RWPE2 (cell line): ENCODE measurements at places on chromosomes 13 and 19.

- no peak for DNase-seq
- H3K36me3 ChIP-seq = peaks cover 71% of the 10 kb centered on the region
- H3K27ac ChIP-seq = no peak overlapping the region
- H3K27me3 ChIP-seq = no peaks in the 10 kb centered on the region
Observed at GRCh38 chr19:4678881-4679790, 9.0 kb upstream of the MYDGF start.

DNA sequence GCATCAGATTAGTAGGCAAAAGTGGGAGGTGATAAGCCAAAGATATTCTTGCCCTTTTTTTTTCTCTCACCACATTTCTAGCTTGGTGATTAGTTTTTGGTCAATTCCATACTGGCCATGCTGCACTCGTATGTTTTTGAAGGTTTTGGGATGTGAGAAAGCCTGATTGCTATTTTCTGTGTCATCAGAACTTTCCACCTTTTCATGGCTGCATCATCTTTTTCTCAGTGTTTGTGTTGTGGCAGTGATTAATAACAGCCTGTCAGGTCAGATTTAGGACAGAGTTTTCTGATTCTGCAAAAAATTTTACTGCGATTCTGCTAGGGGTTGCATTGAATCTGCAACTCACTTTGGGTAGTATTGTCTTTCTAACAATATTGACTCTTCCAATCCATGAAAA is 32.9 kb downstream of the PSG1 start:
- DNase-seq = no peak
- no peak overlapping the region for H3K4me3 ChIP-seq
- H3K36me3 ChIP-seq = no peaks in the 10 kb centered on the region
- H3K27me3 ChIP-seq = no peaks in the 10 kb centered on the region
- H3K4me1 ChIP-seq = peaks cover 18% of the 10 kb centered on the region

GRCh38 chr19:8610041-8610935 is at the start of gene ADAMTS10:
TSS of gene ADAMTS10 (minus strand) at chr19:8610715. CDS start at chr19:8605710, 5,005 bp downstream.
- peak within 1 kb of the TSS; percentile 27 for H3K4me3 ChIP-seq
- H3K36me3 ChIP-seq = no peaks in the 10 kb centered on the region
- H3K27ac ChIP-seq = no peak within 1 kb of the TSS
- no peak for DNase-seq

- no peak within 1 kb of the TSS for H3K27ac ChIP-seq
- DNase-seq = no peak
- H3K27me3 ChIP-seq = peaks cover 55% of the 10 kb centered on the region
- no peak within 1 kb of the TSS for H3K4me3 ChIP-seq
- H3K36me3 ChIP-seq = no peaks in the 10 kb centered on the region
Observed at GRCh38 chr13:45615501-45616101, at the start of gene ERICH6B. TSS of gene ERICH6B (minus strand) at chr13:45615739. CDS start at chr13:45597005, 18,734 bp downstream.

GRCh38 chr19:28074773-28075172 is 1138.2 kb downstream of the UQCRFS1 start:
- DNase-seq = no peak
- H3K4me1 ChIP-seq = no peaks in the 10 kb centered on the region
- no peaks in the 10 kb centered on the region for H3K27me3 ChIP-seq

- peaks cover 5% of the 10 kb centered on the region for H3K4me1 ChIP-seq
- H3K27ac ChIP-seq = no peak overlapping the region
- H3K4me3 ChIP-seq = no peak overlapping the region
- H3K36me3 ChIP-seq = 0 out of 2 replicates have a peak, but pooled peaks cover 4% of the 10 kb centered on the region
- no peak for DNase-seq
Observed at GRCh38 chr19:3622224-3622623, 4.4 kb downstream of the CACTIN start.

GRCh38 chr13:91405240-91405639 is 6.8 kb downstream of the GPC5 start:
- H3K4me3 ChIP-seq = no peak overlapping the region
- no peak for DNase-seq
- H3K36me3 ChIP-seq = no peaks in the 10 kb centered on the region
- H3K4me1 ChIP-seq = no peaks in the 10 kb centered on the region
- peaks cover 52% of the 10 kb centered on the region for H3K27me3 ChIP-seq
- no peak overlapping the region for H3K27ac ChIP-seq

- no peaks in the 10 kb centered on the region for H3K27me3 ChIP-seq
- no peak overlapping the region for H3K4me3 ChIP-seq
- no peaks in the 10 kb centered on the region for H3K4me1 ChIP-seq
- DNase-seq = no peak
- no peak overlapping the region for H3K27ac ChIP-seq
Observed at GRCh38 chr13:87311165-87311564, 360.0 kb upstream of the SLITRK5 start.

DNA sequence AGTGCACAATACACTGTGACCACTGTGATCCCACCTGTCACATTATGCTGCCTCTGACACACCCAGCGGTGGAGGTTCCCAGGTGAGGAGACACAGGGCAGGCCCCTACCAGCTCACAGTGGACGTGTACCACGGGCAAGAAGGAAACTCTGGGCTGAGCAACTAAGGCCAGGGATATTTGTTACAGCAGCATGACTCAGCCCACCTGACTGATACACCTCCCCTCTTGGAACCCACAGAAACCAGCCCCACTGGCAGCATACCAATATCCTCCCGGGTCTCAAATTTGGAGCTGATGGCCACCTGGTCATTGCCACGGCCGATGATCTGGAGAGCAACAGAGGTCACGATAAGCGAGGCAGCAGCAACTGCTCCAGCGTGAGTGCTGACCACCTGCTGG is 14.9 kb downstream of the KLC3 start:
- peaks cover 83% of the 10 kb centered on the region for H3K36me3 ChIP-seq
- no peak for DNase-seq
- H3K4me3 ChIP-seq = no peak overlapping the region

DNA sequence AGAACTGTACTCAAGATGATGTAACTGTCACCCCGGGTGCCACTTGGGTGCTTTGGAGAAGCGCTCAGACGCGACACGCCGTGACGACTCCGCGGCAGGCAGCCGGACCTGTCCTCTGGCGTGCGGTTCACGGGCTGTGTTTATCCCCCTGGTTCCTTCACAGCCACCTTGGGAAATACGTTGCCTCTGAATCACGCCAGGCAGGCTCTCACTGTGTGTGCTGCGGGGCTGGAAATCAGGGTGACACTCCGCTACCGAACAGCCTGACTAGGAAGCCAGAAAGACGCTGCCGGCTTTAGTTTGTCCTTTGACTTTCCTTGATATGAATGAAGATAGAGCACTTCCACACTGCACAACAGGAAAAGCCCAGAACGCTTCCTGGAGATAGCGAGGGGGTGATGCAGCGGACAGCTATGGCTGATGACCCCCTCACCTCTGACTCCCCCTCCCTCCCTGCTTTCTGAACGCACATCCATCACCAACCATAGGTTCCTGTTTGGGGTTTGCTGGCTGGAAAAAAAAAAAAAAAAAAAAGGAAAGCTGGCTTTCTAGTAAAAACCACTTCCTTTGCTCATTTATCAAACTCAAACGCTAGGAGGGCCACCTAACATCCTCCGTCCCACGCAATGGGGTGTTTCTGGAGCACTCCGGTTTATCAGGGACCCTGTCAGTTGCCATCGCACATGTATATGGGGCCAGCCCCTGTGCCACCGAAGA is 3.7 kb upstream of the GP6 start:
- no peaks in the 10 kb centered on the region for H3K27me3 ChIP-seq
- H3K4me1 ChIP-seq = no peaks in the 10 kb centered on the region
- no peak overlapping the region for H3K27ac ChIP-seq
- H3K4me3 ChIP-seq = no peak overlapping the region
- peaks cover 25% of the 10 kb centered on the region for H3K36me3 ChIP-seq

DNA sequence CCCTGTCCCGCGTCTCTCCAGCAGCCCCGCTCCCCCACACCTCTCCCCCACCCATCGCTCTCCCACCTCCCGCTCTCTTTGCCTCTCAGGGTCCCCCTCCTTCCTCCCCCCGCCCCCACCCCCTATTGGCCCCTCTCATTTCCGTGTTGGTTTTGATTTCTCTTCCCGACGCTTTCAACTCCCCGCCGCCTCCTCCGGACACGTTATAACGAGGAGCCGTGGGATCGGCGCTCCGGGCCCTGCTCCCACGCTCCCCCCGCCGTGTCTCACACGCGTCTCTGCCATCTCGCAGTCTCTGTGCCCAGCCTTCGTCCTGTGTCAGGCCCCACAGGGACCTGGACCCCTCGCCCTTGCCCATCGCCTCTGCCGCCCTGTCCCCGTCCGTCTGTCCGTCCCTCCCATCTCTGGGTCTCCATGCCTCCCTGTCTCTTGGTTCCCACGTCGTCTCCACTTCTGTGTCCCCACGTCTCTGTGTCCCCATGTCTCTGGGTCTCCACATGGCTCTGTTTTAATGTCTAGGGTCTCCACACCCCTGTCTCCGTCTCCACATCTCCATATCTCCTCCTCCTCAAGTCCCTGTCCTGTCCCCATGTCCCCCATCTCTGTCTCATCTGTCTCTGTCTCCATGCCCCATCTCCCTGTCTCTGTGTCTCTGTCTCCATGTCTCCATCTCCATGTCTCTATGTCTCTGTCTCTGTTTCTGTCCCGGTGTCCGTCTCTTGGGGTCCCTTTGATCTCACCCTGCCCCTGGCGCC is 13.1 kb downstream of the ERFL start:
- H3K27ac ChIP-seq = no peak overlapping the region
- H3K27me3 ChIP-seq = peaks cover 65% of the 10 kb centered on the region
- no peaks in the 10 kb centered on the region for H3K4me1 ChIP-seq
- H3K36me3 ChIP-seq = no peaks in the 10 kb centered on the region

- no peak overlapping the region for H3K27ac ChIP-seq
- no peaks in the 10 kb centered on the region for H3K27me3 ChIP-seq
- H3K36me3 ChIP-seq = no peaks in the 10 kb centered on the region
- no peak for DNase-seq
- no peaks in the 10 kb centered on the region for H3K4me1 ChIP-seq
- H3K4me3 ChIP-seq = no peak overlapping the region
Observed at GRCh38 chr19:10452726-10453618, 32.6 kb downstream of the PDE4A start.

GRCh38 chr13:30366088-30366487 is 56.2 kb upstream of the UBE2L5 start:
- H3K27ac ChIP-seq = no peak overlapping the region
- no peaks in the 10 kb centered on the region for H3K27me3 ChIP-seq
- no peaks in the 10 kb centered on the region for H3K4me1 ChIP-seq
- no peak overlapping the region for H3K4me3 ChIP-seq
- no peak for DNase-seq

DNA sequence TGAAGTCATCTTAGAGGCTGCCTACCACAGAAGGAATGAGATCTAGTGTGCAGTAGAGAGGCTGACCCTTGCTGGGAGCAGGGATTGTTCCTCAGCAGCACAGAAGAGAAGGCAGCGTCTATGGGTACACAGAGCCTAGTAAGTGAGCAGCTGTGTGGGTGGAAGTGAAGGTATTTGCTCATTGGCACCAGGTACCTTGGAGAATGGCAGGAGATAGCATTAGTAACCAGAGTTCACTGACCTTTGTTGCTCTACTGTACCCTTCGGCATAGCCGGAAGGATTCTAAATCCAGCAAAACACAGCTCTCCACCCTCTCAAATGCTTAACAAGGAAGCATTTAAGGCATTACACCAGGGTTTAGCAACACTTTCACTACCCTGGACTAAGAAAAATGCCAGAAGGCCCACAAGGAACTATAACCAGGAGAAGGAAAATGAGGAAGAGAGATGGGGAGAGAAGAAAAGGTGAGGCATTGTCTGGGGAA is 12.3 kb downstream of the SOX21 start:
- no peak overlapping the region for H3K4me3 ChIP-seq
- no peak for DNase-seq
- H3K4me1 ChIP-seq = no peaks in the 10 kb centered on the region
- no peaks in the 10 kb centered on the region for H3K27me3 ChIP-seq
- no peak overlapping the region for H3K27ac ChIP-seq
- H3K36me3 ChIP-seq = no peaks in the 10 kb centered on the region

DNA sequence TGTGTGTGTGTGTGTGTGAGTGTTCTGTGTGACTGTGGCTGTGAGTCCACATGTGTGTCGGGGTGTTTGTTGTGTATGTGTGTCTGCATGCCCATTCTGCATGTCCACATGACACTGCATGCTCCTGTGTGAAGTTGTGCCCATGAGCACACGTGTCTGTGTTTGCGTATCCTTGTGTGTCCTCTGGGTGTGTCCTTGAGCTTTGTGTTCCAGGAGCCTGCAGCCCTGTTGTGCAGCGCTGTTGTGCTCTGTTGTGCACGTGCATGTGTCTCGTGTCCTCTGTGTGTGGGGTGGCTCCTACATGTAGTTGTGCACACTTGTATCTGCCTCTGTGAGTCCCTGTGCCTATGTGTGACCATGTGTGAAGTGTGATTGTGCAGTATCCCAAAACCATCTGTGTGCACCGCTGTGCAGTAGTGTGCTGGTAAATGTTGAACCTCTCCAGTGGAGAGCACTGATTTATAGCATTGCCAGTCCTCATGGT is 2.2 kb upstream of the ARHGEF18 start:
- no peaks in the 10 kb centered on the region for H3K27me3 ChIP-seq
- no peak overlapping the region for H3K27ac ChIP-seq
- no peak for DNase-seq
- H3K4me3 ChIP-seq = no peak overlapping the region
